ENCODE measurements at places on chromosomes 13 and 19.
A peak's percentile ranks its signal among the peaks of the same experiment; 100 is the strongest.

DNA sequence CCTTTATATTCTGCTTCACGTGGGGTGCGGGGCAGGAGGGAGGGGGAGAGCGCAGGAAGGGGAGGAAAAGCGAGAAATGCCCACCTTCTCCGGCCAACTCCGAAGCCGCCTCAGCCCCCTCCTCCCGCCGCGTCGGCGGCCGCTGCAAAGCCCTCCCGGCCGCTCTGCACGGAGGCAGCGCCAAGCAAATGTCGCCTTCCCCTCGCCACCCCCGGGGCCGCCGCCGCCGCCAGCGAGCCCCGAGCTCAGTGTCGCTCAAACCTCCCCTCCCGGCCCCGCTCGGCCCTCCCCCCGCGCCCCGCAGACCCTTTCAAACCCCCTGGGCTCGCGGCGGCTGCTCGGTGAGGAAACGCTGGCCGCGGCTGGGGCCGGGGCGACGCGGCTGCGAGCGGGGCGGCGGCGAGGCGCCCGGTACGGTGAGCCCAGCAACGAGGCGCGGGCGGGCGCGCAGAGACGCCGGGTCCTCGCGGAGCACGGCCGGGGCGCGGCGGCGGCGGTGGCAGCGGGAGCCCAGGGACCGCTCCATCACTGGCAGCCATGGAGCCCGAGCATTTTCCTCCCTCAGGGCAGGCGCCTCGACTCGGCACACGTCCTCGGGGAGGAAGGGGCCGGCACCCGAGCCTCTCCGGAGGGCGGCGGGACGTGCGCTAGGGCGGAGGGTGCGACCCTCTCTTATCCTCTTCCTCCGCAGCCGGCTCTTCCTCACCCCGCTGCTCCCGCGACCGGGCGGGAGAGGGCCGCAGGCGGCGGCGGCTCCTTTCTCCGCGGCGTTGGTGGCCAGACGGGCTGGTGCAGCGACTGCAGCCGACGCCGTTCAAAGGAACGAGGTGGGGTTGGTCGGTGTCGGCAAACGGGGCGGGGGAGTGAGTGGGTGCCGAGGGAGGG lies 463 bp upstream of the TSC22D1 start:
- DNase-seq, result peak; percentile 29

DNA sequence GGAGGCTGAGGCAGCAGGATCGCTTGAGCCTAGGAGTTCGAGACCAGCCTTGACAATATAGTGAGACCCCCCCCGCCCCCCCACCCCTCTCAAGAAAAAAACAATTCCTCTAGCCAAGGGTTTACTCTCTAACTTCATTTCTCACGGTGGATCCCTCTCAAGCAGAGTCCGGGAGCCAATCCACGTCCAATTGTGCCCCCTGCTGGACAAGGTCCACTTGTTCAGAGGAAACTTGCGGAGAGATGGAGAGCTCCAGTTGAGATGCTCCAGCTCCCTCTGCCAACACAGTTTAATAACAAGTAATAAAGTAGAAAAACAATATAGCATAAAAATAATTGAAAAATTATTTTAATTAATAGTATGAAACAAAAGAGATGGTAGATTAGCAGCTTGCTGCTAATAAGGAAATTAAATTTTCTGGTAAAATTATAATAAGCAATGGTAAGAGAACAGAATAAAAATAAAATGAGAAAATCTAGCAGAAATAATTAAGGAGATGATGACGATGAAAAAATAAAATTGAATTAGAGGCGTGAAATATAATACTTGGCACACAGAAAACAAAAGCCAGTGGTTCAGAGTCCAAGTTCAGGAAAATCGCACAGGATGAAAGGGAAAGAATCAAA lies 14.5 kb upstream of the SIGLEC14 start:
- DNase-seq, result no peak

GRCh38 chr19:412356-413355 lies 3.7 kb upstream of the C2CD4C start:
- no peak for DNase-seq

GRCh38 chr13:106382534-106382933 lies 152.9 kb downstream of the EFNB2 start:
- no peak for DNase-seq

- DNase-seq, result no peak
Measured at GRCh38 chr13:112345826-112346172, 30.4 kb upstream of the SPACA7 start.

DNA sequence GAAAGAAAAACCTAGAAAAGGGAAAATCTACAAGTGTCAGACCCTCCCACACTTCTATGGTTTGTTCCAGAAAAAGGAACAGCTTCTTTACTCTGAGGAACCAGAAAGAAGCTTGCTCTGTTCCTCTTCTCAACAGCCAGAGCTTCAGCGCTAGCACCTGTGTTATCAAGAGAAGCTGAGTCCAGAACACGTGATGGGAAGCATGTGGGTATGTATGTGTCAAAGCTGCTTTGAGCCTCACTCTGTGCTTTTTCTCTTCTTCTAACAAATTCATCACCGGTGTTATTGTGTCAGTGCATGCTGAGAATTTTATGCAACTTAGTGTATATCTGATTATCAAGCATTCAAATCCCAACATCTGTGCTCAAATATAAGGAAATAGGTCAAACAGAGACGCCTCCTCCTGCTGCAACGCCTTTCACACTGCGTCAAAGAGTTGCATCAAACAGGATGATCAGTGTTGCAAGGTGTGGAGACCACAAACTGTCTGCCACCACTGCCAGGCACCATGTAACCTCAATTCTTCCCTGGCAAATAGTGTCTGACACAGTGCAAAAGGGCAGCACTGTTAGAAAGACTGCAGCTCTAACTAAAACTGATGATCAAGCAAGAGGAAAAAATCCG lies 83.9 kb downstream of the LRRC63 start:
- DNase-seq, result peak; percentile 32

- no peak for DNase-seq
Measured at GRCh38 chr19:48737360-48737998, 2.9 kb downstream of the RASIP1 start.

DNA sequence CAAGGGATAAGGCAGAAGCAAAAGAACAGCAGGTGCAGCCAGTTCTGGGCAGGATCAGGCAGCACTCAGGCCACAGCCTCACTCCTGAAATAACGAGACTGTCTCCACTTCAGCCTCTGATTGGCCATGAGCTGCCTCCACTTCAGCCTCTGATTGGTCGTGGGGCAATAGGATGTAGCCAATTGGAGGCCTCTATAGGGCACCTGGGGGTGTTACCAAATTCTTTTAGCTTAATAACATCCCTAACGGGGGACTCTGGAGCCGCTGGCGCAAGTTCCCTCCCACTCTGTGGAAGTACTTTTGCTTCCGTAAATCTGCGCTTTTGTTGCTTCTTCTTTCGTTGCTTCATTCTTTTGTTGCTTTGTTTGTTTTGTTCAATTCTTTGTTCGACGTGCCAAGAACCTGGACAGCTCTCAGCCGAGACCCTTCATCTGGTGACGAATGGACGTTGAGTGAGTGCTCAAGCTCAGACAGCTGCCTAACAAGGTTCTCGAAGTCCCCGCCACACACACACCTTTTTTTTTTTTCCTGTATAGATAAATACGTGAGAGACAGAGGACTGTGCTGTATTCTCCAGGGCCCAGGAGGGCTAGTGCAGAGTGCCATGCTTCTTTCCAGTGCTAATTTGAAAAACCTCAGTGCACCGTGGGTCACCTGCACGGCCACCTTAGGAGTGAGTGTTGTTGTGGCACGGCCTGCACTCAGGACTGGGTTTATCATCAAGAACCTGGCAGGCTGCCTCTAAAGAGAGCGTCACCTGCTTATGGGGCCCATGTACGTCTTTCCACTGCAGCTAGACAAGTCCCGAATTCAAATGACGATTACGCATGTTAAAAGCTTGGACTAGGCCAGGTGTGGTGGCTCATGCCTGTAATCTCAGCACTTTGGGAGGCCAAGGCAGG lies 32.0 kb upstream of the TUBGCP3 start:
- no peak for DNase-seq

DNA sequence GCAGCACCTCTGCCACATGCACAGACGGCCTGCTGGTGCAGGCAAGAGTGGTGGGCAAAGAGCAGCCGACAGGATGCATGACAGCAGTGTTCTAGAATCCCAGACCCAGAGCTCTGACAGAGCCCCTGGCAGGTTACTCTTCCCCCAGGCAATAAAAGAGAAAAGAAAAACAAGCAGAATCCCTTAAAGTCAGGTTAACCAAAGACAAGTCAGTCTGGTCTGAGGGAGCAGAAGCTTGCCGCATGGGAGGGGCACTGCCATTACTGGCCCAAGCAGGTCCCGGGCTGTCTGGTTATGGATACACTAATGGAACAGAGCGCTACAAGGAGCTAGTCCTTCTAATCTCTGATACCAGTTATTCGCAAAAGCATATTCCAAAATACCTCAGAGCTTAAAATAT lies 36.1 kb upstream of the DOCK9 start:
- no peak for DNase-seq

- no peak for DNase-seq
Measured at GRCh38 chr19:54434112-54434872, 14.7 kb upstream of the LENG8 start.

DNA sequence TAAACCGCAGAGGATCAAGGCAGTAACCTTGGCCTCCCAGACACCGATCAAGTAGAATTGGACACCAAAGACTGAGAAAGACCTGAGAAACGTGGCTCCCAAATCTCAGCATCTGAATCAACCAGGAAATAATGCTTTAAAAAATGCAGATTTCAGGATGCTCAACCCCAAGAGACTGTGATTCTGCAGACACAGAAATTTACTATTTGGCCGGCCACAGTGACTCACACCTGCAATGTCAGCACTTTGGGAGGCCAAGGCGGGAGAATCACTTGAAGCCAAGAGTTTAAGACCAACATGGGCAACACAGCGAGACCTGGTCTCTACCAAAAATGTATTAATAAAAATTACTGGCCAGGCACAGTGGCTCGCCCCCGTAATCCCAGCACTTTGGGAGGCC lies 6.2 kb downstream of the ABCC4 start:
- DNase-seq, result no peak

- no peak for DNase-seq
Measured at GRCh38 chr13:83272652-83273240, 609.5 kb downstream of the SLITRK1 start.

DNA sequence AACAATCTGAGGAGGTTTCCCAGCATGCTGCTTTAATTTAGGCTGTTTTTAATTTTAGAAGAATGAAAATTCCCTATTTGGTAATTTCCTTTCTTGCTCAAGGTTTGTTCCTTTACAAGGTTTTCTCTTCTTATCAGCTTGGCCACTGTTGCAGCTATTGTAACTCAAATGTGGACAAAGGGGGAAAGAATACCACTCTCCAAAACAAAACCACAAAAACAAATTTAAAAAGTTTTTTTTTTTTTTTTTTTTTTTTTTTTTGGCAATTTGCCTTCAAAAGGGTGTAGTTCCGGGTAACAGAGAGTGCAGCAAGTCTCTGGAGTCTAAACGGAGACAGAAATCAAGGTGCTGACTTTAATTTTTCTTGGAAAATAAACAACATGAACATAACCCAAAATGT lies 306.4 kb upstream of the ARGLU1 start:
- no peak for DNase-seq

GRCh38 chr13:94305934-94306333 lies 173.5 kb downstream of the DCT start:
- DNase-seq, result no peak

DNA sequence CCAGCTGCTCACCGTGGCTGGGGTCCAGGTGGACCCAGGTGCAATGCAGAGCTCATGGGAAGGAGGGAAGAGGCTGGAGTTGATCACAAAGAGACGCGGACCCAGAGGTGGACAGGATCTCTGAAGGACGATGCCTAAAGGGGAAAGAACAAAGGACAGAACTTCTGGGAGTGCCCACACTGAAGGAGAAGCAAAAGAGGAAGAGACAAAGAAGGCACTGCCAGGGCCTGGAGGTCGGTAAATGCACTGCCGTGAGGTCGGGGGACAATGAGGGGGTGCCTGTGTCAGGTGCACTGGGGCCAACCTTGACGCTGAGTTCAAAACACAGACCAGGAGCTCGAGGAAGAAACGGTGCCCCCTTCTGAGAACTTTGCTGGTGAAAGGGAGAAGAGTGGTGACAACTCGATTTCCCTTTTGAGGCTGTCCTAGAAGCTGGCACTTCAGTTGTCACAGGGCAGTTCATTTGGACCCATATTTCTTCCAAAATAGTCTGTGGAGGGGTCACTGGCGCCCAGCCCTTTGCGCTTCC lies 55.6 kb downstream of the GJA3 start:
- no peak for DNase-seq

DNA sequence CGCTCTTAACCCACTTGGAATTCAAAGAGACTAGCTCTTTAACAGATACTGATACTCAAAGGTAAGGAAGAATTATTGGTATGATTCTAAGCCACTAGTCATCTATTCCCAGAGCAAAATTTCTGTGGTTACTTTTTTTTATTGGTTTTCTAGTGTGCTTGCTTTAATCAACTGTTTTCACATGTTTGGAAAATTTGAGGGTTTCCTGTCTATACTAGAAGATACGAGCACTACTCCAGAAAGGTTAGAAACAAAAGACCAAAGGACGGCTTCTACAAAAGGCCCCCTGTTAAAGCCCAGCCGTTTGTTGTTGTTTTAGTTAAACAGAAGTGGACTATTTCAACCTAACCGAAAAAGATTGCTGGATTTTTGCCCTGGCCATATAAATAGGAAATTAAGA lies 18.5 kb upstream of the LPAR6 start:
- DNase-seq, result no peak

- DNase-seq, result no peak
Measured at GRCh38 chr19:5696196-5697021, 6.3 kb downstream of the RPL36 start.

DNA sequence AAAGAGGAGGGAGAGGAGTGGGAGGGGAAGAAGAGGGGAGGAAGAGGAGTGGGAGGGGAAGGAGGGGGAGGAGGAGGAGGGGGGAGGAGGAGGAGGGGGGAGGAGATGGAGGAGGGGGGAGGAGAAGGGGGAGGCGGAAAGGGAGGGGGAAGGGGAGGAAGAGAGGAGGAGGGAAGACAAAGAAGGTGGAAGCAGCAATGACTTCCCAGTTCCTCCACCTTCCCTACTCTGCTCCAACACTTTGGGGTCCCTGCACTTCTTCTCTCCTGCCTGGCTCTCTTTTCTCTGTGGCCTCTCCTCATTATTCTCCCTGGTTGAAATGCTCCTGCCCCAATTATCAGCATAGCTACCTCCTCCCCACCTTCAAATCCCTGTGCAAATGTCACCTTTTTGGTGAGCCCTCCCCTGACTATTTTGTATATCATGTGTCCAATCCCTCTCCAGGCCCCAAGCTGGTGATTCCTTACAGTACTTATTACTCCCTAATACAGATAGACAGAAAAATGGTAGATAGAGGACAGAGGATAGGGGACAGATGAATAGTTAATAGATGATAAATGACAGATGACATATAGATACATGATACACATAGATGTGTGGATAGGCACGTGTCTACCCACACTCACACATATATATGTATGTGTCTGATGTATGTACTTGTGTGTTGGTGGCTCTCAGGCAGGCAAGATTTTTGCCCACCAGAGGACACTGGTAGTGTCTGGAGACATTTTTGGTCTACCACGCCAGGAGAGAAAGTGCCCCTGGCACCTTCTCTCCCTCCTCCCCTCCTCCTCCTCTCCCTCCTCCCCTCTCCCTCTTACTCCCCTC lies 25.2 kb downstream of the NLRP9 start:
- DNase-seq, result no peak
